ENCODE measurements at places on chromosomes 6 and 20. TPM values are rescaled to one million over a fixed set of nuclear protein-coding genes. Genes with fewer than 3 reads are reported as not detected.

Gene NKX2-4
- total RNA-seq, result 3.8 TPM

Gene BEND3
- total RNA-seq, result 5.6 TPM

Gene KCNQ2
- 0.17 TPM for total RNA-seq

Gene ACTL10
- 0.18 TPM for total RNA-seq

Gene CALHM6
- 6.0 TPM for total RNA-seq

Gene SAMD5
- total RNA-seq, result 2.7 TPM

- DNase-seq, result no peak
Observed at GRCh38 chr20:17722493-17723300, 22.9 kb downstream of the BANF2 start.

DNA sequence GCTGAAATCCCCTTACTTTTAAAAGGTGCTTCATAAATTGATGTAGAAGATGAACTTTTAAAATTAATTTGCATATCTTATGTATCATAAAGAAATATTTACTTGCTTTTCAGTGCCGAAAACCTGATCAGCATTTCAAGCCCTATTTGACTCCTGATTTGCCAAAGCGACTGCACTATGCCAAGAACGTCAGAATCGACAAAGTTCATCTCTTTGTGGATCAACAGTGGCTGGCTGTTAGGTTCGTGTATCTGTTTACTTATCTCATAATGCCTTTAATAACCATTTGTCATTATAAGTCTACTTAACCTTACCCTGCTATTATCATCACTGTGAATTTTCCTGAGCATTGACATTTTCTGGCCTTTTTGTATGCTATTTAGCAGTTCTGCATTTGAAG, 7.8 kb downstream of the OR2A4 start:
- no peak for DNase-seq

- peak; percentile 76 for DNase-seq
Observed at GRCh38 chr6:44062771-44063560, 64.3 kb downstream of the MRPL14 start.

GRCh38 chr6:84847390-84848160, 83.2 kb upstream of the TBX18 start:
- peak; percentile 56 for DNase-seq

DNA sequence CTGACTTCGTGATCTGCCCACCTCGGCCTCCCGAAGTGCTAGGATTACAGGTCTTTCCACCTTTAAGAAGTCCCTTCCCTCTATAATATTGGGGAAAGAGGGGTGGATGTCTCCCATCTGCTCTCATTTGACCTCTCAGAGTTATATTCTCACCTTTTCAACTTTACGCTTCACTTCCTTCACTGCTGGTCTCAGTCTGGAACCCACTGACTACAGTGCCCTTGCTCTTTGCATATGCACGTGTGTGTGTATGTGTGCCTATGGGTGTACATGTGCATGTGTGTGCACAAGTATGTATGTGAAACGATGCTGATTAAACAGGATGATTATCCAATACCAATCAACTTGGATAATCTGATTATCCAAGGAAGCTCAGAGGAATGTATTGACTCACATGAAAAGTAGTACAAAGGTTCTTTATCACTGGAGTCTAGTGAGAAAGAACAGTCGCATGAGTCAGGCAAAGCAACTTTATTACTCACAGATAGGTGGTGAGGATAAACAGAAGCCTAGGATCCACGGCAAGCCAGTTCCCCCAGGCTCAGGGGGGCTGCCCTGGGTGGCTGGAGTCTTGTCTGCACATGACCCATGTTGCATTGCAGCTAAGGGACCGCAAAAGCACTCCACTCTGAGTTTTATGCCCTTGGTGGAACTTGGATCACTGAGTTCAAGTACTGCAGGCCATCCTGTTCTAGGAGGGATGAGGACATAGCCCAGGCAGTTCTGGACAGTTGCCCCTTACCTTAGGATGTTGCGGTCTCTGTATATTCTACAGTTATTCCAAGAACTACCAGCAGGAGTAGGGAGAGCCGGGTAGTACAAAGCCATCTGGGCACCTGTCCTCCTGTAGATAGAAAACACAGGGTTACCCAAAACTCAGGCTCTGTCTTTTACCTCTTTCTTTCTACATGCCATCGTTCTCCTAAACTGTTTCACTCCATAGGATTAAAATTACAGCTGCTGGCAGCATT, 50.9 kb downstream of the SNRNP48 start:
- DNase-seq, result peak; percentile 82

- no peak for DNase-seq
Observed at GRCh38 chr6:130697271-130697994, 129.8 kb upstream of the SMLR1 start.

- no peak for DNase-seq
Observed at GRCh38 chr20:60691966-60692615, 560.0 kb upstream of the CDH4 start.

DNA sequence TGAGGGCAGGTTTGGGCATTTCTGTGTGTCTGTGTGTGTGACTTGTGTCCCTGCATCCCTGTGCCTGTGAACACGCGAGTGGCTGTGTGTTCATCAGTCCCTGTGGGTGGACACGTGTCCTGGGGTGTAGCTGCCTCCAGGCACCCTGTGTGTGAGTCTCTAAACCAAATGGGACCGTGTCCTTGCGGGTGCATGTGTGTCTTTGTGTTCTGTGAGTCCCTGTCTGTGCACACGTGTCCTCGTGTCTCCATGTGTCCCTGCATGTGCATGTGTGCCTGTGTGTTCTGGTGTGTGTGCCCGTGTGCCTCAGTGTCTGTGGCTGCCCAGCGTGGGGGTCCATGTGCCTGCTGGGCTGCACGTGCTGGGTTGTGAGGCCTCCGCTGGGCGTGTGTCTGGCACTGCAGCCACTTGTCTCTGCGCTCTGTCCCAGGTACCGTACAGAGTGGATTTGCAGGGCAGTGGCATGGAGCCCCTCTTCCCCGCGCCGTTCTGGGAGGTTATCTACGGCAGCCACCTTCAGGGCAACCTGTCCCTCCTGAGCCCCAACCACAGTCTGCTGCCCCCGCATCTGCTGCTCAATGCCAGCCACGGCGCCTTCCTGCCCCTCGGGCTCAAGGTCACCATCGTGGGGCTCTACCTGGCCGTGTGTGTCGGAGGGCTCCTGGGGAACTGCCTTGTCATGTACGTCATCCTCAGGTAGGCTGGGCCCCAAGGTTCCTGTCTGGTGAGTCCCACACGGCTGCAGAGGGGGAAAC, 8.2 kb upstream of the LKAAEAR1 start:
- DNase-seq, result no peak

DNA sequence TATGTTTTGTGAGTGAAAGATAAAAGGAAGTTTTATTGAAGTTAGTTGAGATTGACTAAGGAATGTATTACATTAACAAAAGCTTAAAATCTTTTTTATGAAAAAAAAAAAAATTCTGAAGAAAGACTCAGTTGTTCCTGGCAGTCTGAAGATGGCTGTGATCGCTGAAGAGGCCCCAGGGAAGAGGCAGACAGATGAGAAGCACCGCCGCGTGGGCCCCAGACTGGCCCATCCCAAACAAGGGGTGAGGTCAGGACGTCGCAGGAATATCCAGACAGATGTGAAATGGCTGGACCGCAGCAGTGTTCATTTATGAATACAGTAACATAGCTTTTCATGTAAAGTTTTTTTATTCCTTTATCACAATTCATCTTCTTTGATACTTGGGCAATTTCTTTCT, 194.2 kb downstream of the TBXT start:
- no peak for DNase-seq

- no peak for DNase-seq
Observed at GRCh38 chr20:2746636-2747265, 53.7 kb downstream of the CPXM1 start.

GRCh38 chr6:5303682-5304081, 42.4 kb downstream of the FARS2 start:
- no peak for DNase-seq

- no peak for DNase-seq
Observed at GRCh38 chr20:48957533-48957932, 36.0 kb downstream of the ARFGEF2 start.

DNA sequence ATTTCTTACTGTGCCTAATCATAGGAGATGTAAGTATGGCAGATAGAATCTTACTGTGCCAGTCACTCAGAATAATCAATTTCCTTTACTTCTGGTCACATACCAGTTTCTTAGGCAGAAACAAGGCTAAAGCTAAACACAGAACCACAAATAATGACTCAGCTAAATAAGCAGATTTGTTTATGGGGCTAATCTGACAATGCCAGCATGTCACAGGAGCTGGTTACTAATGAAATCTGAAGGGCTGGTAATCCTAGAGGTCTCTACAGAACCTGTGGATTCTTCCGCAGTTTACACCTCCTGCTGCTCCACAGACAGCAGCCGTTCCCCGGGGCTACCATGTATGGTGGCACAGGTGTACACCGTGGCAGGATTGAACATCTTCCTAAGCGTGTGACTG, 80.8 kb downstream of the LYRM4 start:
- no peak for DNase-seq

GRCh38 chr20:1897541-1897940, 2.3 kb downstream of the SIRPA start:
- DNase-seq, result no peak

GRCh38 chr6:320351-321157, 28.3 kb downstream of the DUSP22 start:
- no peak for DNase-seq

DNA sequence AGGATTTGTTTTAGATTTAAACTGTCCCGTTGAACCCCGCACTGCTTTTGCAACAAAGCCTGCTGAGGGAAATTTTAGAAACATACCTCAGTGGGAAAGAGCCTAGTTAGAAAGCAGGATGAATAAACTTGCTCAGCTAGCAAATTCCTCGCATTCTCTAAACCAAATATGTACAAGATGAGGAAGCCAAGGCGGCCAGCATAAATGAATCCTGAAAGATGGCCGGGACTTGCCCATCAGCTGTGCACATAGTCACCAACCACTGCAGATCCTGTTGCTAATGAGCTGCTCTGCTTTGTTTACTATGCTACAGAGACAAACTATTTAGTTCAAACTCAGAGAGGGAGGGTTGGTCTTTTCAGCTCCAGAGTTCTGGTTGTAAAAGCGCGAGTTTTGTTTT, 49.0 kb downstream of the TMEM170B start:
- DNase-seq, result peak; percentile 80

- no peak for DNase-seq
Observed at GRCh38 chr20:18138266-18138582, 561 bp downstream of the KAT14 start.

GRCh38 chr6:107064579-107065065, 36.6 kb downstream of the MTRES1 start:
- DNase-seq, result peak; percentile 85

Data from Daoy (cell line).